Femur (tissue), 1 donor: ENCODE measurements at places on chromosomes 7 and 10.

- DNase-seq = no peak
Measured at GRCh38 chr10:668786-669485, 20.5 kb downstream of the DIP2C start.

DNA sequence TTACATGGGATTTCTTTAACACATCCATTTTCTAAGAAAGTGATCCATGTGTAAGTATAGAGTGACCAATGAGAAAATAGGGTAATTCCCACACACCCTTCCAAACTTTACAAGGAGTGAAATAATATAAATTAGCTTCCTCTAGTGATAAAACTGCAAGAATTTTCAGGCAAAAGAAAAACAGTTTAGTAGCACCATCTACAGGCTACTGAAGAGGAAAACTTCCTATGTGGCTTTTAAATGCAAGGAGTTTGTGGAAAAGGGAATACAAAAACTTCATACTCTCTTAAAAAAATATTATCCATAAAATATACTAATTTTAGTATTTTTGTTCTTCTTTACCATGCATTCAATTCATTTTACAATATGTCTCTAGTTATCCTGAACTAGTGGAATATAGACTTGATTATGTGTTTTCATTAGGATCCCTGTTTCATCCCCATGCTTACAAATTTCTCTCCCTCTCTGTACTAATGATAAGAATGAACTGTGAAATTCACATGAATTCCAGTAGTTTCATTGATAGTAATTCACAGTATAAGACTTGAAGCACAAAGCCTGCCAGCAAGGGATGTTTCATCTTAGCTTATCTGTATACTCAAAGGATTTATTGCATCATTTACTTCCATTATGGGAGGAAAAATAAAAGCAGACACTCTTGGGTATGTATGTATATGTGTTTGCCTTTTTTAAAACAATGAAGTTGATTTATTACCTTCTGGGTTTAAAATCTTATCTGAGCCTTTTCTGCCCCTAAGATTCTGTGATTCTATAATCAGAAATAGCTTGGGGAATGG lies 442.9 kb downstream of the AUTS2 start:
- no peak for DNase-seq

- peak; percentile 35 for DNase-seq
Measured at GRCh38 chr10:94042001-94042833, 48.5 kb downstream of the PLCE1 start.

DNA sequence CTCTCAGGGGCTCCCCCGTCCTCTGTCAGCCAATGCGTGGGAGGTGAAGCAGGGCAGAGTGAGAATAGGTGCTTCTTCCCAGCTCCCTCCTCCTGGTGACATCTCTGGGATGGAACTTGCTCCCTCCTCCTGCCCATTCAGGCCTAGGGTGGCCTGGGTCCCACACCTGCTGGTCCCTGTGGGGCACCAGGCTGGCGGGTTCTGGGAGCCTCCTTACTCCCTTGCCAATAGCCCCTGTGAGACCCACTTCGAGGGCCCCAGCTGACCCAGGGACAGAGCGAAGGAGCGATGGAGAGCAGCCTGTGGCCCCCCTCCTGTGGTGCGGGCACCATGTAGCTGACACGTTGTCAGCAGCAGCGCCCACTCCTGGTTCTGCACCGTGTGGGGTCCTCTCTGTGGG lies 512.6 kb downstream of the GLRX3 start:
- no peak for DNase-seq

DNA sequence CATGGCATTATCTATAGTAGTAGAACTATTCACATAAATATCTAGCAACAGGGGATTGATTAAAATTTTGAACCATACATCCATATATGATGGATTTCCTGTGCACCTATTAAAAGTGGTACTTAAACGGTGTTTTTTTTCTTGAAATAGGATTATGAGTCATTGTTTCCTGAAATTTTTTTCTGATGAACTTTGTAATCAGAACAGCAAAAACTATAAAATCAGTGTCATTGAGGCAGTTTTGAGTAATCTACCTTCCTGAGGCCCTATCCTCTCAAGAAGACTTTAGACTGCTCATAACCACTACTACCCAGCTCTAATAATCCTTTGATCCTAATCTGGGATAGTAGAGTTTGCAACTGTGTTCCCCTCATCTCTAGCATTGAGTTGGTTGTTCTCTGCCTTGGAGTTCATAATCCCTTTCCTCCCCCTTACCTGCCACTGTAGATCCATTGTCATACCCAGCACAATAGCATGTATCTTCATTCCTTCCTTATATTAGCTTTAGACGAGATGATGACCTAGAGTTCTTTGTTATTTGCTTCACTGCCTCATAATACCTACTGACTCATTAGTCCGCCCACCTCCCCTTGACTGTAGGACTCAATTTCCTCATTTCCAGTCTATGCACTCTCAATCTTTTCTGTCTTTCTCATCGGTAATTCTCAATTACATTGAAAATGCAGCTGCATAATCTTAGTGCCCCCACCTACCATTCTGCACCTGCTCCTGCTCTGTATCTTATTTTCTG lies 133.4 kb downstream of the LRRC4 start:
- no peak for DNase-seq

- no peak for DNase-seq
Measured at GRCh38 chr10:21150166-21150565, 253.1 kb upstream of the NEBL start.

- DNase-seq = no peak
Measured at GRCh38 chr7:25391961-25392587, 163.8 kb upstream of the NPVF start.

DNA sequence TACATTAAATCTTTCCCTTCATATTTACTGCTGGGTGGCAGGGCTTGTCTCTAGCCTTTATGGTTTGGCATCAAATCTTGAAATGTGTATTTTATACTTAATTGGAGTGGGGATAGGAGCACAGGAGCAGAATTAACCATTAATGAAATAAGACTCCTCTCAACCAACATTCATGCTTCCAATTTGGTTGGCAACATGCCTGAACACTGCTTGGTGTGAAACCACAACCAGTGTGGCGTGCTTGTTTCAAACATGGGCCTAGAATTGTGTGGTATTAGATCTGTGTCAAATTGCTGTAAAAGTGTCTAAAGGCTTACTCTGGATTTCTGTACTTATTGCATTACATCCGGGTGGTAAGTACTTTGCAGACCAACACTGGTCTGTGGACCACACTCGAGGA lies 25.1 kb upstream of the VPS41 start:
- no peak for DNase-seq

DNA sequence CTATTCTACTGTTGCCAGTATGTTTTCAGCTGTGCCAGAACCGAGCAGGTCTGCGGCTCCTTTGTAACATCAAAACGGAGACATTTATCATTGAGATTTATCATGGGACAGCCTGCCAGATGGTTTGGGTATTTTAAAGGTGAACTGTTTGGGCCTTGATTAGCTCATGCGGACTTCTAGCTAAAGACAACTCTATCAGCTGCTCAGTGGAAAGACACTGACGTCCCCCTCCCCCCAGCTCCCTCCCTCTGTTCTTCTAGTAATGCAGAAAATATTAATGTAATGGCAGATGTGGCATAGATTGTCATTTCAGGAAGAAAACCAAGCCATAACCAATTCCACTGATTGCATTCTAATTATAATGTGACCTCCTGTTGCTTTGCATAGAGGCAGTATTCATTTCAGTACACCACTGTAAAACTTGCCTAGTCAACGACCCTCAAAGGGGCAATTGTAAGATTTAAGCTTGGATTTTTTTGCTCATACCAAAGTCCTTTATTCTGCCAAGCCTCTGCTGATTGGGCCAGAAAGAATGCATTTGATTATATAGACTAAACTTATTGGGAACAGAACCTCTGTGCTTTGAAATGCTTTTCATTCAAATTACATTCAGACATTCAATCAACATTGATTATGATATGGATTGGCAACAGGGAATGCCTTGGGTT lies 966.8 kb downstream of the LRMDA start:
- DNase-seq = peak; percentile 36

- no peak for DNase-seq
Measured at GRCh38 chr10:83809001-83809400, 330.3 kb upstream of the GHITM start.

- no peak for DNase-seq
Measured at GRCh38 chr7:124566583-124566982, 199.0 kb downstream of the GPR37 start.

GRCh38 chr10:34430685-34431084 lies 384.4 kb downstream of the PARD3 start:
- DNase-seq = no peak

DNA sequence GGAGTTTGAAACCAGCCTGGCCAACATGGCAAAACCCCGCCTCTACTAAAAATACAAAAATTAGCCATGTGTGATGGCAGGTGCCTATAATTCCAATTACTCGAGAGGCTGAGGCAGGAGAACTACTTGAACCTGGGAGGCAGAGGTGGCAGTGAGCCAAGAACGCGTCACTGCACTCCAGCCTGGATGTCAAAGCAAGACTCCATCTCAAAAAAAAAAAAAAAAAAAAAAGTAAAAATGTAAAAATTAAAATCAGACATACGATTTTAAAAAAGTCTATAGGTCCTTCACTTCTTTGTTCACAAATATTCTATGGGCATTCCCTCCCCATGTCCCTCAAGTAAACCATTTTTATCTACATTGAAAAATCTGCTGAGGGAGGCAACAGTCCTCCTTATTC lies 34.9 kb upstream of the TLL2 start:
- DNase-seq = no peak

DNA sequence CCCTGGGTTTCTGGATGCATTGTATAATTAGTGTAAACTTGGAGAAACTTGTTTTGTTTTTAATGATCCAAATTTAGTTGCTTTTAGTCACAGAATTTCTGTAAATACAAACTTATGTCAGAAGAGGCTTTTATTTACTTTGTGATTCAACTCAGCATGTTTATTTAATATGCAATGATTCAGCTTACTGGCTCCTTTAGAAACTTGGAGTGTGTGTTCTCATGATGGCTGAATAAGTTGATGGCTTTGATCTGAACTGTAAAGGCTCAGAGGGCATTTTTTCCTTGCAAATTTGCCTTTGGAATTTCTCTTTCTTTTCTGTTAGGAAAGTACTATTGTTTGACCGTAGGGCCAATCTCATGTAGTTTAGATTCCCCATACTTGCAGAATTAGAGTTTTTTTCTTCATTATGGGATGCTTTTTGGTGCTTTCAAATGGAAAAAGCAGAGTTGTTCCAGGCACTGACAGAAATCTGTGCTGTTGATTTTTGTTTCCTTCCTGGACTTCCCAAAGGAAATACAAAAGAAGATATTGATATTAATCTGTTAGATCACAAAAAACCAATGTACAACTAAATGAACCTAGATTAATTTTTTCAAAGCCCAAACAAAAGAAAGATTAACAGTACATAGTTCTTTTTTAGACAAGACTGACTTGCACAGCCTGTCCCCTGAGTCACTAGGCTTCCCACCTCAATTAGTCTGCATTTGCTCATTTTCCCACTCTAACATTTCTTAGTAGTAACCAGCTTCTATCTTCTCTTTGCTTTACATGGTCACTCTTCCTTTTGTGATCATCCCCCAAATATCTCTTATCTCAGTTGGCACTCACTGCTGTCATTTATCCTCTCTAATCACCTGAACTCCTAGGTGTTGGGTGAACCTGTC lies 96.8 kb upstream of the AGR3 start:
- no peak for DNase-seq

DNA sequence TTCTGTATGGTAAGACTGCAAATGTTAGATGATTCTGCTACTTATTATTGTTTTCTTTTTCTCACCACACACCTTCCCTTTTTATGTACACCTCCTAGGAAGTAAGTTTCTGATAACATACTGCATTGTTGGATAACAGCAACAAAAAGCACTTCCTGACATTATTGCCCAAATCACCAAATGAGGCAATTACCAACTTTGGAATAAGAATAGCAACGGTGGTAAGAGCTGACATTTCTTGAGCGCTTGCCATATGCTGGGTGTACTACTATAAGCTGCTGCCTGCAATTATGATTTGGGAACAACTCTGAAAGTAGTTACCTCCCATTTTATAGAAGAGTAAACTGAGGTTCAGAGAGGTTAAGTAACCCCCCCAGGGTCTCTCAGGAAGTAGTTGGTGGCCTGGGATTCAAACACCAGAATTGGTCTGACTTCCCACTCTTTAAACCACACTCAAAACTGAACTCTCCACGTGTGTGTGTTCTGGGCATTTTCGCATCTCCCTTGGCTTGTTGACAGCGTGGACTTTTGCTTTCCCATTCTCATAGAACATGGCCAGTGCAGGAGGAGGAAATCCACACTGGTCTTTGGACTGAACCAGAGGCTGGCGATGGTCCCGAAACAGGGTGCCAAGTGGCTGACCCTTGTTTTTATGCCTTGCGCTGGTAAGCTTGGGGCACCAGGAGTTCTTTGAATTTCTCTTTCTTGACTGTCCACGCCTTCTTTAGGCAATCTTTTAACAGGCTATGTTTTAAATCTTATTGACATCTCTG lies 71.4 kb downstream of the TCF7L2 start:
- DNase-seq = no peak

DNA sequence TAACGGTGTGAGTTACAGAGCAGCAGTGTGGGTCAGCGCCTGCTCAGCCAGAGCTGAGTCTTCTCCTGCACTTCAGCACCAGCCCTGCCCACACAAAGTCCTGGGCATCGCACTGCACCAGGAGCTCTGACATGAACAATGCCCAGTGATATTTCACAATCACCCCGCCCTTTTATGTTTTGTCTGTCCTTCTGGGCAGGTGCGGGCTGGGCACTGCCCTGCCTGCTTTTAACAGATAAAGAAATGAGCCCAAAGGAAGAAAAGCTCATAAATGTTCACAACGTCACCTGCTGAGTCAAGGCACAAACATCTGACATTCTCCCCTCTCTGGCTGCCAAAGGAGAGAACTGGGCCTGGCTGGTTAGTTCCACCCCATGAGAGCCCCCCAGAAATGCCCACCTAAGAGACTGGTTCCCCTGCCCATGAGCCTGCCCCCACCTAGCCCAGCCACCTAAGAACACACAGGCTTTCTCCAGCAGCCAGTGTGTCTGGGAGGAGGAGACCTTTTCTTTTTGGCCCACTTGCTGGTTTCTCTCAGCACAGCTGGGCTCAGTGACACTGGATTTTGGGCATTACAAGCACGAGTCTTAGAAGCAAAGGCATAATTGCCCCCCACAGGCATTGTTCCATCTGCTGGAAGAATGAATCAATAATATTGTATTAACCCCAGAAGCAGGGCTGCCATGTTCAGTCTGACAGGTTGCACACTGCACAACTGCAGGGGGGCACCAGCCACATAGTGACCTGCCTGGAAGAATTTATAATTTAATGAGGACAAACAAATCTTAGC lies 22.3 kb downstream of the CALML3 start:
- peak; percentile 13 for DNase-seq

GRCh38 chr7:83036130-83036529 lies 126.6 kb downstream of the PCLO start:
- no peak for DNase-seq
